ENCODE measurements at places on chromosomes 7 and 10. TPM values are rescaled to one million over a fixed set of nuclear protein-coding genes. Genes with fewer than 3 reads are reported as not detected.

GRCh38 chr10:29183301-29183945 lies 105.4 kb upstream of the LYZL1 start:
- DNase-seq = no peak

- no peak for DNase-seq
Observed at GRCh38 chr7:127708201-127708600, 56.2 kb downstream of the SND1 start.

GRCh38 chr7:122889116-122889515 lies 2.9 kb upstream of the CADPS2 start:
- no peak for DNase-seq

- DNase-seq = no peak
Observed at GRCh38 chr10:118218562-118218961, 123.6 kb downstream of the FAM204A start.

DNA sequence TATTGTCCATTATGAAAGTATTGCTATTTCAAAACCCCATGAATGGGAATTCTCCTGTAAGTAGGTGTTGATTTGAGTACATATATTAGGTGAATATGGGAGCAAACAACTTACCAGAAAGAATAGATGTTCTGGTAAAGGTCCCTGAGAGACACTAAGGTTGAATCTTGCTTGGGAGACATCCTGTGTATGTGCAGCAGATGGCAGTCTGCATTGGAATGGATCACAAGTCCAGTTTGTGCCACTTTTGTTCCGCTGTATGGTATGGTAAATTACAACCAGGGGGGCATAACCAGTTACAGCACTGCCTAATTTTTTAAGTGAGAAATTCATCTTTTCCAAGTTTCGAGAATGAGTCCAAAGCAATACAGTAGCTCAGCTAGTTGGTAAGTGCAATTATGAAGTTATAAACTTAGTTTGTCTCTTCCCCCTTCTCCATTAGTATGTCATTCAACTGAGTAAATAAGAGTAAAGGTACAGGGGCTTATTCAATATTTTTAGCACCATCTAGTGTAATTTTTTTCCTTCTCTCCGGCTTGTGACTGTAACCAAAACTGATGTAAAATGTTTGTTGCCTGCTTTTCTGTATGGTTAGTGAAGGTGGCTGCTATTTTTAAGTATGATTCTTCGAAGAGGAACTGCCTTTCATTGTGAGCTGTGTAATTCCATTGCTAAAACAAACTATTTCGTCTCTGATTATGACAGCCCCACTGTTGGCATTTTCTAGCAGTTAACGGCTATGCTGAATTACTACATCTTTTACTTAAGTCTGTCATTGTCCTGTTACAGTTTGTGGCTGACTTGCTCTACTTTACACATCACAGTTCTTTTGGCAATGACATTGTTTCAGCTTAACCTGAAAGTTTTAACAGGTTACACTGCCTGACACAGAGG lies 2.8 kb downstream of the MCU start:
- DNase-seq = no peak

Gene ZNF775
- total RNA-seq = 6.0 TPM
